ENCODE measurements at places on chromosomes 16 and 17.

DNA sequence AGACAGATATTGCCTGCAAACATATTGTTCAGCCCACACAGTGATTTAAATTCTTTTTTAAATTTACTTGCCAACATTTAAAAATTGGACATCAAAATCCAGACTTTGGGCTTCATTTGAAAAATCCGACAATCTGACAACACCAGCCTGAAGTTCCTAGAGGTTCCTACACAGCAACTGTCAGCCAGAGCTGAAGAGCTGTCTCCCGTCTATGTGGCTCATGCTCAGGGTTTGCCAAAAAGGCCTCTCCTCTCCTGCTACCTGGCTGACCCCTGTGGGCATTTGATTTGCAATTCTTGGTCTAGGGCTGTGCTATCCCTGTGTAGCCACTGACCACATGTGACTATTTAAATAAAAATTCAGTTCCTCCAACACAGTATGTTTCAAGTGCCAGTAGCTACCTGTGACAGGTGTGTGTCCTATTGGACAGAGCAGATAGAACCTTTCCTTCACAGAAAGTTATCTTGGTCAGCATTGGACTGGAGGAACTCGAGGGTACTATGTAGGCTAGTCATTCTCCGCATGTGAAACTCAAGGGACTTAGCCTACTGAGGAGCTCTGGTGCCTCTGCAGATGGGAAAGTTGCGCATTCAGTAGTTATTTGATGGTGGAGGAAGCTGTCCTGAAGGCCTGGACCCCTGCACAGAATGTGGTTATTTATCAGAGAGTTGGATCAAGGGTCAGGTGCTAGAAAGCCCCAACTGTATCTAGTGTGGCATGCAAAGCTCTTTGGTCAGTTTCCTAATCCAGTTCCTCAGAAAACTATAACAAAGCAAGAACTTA, 2.7 kb downstream of the LYRM1 start:
- no peak for DNase-seq

- DNase-seq, result no peak
These were observed 32.0 kb upstream of the SNN start for GRCh38 chr16:11636172-11636721.

DNA sequence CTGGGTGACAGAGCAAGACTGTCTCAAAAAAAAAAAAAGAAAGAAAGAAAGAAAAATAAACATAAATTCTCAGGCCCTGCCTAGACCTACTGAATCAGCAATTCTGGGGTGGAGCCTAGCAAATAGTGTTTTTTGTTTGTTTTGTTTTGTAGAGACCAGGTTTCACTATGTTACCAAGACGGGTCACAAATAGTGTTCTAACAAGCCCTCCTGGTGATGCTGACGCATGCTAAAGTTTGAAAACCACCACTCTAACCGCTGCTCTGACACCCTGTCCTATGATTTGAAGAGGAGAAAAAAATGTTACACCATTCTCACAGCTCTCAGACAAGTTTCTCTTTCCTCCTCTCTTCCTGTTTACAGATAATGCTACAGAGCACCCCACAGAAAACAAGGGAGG, 1.5 kb downstream of the MRPL10 start:
- DNase-seq, result no peak

DNA sequence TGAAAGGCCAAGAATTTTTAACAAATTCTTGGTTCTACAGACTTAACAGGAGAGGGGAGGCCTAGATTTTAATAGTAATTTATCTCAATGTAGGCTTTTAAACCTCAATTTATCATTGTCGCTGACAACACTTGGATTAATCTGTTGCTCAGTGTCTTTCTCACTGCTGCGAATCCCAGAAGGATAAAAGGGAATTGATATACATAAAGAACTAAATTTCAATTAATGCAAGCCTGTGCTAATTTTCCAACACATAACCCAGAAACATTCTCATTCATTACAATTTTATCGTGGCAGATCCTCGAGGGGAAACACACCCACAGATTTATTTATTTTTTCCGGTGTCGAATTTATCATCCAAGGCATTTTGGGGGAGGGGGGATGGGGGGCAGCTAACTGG, 98.1 kb downstream of the WSCD1 start:
- no peak for DNase-seq

DNA sequence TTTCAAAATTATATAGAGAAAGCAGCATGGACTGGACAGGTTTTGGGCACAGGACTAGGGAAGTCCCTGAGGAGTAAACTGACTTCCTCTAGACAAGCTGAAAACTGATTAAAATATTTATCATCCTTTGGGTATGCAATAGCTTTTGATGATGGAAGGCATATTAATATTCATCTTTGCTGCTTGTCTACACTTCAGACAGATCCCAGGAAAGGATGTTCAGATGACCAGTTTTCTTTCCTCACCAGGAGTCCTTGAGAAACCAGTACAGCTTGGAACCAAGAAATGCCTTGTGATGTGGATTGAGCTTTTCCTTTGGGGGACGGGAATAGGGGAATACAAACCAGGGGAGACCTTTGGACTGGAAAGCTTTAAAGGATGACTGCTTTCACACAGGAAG, 195.5 kb downstream of the FTO start:
- DNase-seq, result no peak
